Left lobe of liver (tissue), 2 donors: ENCODE measurements at places on chromosomes 12 and 14.

DNA sequence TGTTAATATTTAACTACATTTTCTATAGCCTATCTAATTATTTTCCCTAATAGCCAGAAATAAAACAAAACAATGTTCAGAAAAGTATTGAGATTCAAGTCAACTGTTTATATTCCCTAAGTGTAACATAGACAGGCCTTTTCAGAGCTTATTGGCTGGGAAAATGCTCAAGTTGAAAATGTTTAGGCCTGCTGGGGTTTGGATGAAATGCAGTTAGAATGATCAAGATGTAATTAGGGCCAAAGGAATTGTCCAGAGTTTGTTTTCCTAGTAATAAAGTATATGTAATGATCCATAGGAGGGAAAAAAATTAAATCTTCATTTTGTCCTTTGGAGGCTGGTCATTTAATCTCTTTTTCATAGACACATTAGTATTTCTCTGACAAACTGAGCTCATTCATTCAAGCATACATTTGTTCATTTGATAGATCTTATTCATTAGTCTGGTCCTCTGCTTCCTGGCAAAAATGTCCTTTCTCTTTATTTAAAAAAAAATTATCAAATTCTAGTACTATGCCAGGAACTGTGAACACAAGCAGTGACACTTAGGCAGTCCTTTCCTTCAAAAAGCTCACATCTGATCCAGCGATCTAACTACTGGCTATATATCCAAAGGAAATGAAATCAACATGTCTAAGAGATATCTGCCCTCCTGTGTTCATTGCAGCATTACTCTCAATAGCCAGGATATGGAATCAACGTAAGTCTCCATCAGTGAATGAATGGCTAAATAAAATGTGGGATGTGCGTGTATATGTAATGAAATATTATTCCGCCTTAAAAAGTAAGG, 40.1 kb upstream of the NEDD1 start:
- no peak for DNase-seq

DNA sequence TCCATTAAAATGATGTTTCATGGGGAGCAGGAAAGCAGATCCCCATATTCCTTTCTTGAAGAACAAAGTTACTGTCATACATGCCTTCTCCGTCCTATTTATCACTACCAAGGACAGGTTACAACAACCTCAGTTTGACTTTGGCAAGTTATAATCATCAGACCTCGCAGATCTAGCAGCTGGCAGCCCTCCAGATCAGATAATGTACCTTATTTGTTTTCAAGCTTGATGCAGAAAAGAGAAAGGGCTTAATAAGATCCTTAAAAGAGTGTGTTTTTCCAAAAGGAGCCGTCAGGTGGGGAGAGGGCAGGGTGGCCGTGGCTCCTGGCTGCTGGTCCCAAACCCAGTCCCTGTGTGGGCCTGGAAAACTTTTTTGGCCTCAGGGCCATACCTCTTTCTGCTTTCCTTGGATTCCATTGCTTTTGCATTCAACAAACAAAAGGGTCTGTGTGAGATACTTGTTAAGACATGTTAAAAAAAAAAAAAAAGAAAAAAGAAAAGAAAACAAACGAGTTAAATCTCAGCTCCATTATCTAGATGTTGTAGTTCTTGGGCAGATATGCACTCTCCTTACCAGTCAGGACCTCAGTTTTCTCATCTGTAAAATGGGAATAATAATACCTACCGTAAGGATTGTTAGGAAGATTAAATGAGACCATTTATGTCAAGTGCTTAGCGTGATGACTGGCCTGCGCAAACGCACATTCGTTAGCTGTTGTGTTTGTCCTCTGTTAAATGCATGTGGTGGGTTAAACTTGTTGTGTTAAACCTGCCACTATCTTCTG, 64.6 kb downstream of the B4GALNT3 start:
- DNase-seq = no peak

- DNase-seq = no peak
Observed at GRCh38 chr12:27244689-27245488, 803 bp downstream of the STK38L start.

- DNase-seq = no peak
Observed at GRCh38 chr14:69536971-69537370, 37.7 kb downstream of the CCDC177 start.

- no peak for DNase-seq
Observed at GRCh38 chr12:75554556-75554880, 43.1 kb upstream of the KRR1 start.

DNA sequence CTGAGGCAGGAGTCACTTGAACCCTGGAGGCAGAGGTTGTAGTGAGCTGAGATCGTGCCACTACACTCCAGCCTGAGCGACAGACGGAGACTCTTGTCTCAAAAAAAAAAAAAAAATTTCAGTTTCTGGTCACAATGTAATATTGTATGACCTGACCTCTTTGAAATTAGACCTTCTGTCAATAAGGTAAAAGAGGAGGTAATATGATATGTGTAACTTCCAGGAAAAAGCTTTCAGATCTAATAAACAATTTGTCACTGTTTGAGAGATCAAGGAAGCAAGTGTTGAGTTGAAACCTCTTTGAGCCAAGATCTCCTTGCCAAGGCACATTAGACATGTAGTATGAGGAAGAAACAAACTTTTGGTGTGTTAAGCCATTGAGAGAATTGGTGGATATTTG, 101.7 kb upstream of the ATF7IP start:
- DNase-seq = no peak

GRCh38 chr12:91099836-91100235, 11.5 kb downstream of the LUM start:
- no peak for DNase-seq

DNA sequence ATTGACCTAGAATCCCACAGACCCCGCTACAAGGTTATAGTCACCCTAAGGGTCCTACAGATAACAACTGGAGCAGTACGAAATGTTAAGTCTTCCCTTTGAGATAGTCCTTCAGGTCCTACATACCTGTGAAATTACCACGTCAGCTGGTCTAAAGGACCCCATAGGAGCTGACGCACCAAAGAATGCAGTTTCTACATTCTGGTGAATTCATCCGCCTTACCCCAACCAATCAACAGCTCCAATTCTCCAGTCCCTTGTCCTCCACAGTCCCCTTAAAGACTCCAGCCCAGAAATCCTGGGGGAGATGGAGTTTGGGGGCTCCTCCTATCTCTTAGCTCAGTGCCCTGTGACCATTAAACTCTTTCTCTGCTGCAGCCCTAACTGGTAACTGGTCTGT, 36.2 kb upstream of the PRMT8 start:
- DNase-seq = no peak

DNA sequence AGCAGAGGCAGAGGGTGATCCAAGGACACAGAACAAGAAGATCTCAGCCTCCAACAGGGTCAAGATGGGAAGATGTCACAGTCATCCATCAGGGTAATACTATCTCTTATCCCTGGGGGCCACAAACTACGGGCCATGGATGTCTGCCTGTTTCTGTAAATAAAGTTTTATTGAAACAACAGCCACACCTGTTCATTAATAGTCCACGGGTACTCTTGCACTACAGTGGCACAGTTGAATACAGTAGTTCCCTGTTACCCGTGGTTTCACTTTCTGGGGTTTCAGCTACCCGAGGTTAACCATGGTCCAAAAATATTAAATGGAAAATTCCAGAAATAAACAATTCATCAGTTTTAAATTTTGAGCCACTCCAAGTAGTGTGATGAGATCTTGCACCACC, 65.9 kb downstream of the BCL11B start:
- no peak for DNase-seq

GRCh38 chr14:53509276-53510244, 356.4 kb upstream of the DDHD1 start:
- no peak for DNase-seq

- DNase-seq = no peak
Observed at GRCh38 chr14:68380329-68380741, 412.5 kb downstream of the ZFP36L1 start.

DNA sequence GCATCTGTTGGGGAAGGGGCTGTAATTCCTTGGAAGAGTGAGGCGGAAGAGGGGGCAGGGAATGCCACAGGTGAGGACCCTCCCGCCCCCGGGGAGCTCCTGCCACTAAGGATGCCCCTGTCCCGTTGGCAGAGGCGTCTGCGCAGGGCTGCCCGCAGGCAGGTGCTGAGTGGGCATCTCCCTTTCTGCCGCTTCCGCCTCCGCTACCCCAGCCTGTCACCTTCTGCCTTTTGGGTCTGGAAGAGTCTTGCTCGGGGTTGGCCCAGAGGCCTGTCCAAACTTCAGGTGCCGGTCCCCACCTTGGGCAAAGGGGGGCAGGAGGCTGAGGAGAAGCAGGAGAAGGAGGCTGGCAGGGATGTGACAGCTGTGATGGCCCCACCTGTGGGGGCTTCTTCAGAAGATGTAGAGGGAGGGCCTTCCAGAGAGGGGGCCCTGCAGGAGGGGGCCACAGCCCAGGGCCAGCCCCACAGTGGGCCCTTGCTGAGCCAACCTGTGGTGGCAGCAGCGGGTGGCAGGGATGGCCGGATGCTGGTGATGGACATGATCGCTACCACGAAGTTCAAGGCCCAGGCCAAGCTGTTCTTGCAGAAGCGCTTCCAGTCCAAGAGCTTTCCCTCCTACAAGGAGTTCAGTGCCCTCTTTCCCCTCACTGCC, 10.0 kb downstream of the VRTN start:
- DNase-seq = no peak

DNA sequence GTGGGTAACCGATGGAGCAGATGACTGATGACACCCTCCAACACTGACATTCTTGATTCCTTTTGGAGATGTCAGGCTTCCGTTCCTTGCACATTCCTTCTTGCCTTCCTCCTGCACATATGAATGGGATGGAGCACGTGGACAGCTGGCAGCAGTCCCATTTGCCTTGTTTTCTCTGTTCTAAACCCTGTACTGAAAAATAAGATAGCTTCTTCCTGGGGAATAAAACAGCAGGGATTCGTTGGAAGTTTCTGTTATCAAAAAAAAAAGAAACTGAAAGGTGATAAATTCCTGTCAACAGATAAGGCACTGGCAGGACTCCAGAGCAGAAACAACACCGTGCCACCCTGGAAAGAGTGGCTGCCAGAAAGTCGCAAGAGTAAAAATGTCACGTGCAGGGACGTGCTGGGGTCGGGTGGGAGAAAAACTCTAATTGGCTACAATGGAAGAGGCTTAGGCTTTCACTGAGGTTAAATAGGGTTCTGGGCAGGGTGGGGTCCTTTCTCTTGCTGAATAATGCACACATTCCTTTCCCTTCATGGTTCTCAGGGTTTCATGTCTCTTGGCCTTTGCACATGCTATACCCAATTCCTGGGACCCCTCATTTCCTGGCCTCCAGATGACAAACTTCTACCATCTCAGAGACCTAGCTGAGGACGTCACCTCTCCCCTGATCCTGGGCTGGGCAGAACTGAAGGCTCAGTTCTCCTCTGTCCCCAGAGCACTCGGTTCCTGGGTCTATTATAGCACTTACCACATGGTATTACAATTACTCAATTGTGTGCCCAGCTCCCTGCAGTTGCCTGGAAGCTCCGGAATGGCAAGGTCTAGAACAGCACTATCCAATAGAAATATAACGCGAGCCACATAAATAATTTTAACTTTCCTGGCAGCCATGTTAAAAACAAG, 7.0 kb upstream of the NUAK1 start:
- peak; percentile 67 for DNase-seq

- DNase-seq = no peak
Observed at GRCh38 chr14:79044894-79045624, 874.9 kb downstream of the NRXN3 start.

GRCh38 chr14:34324363-34324795, 137.7 kb downstream of the SPTSSA start:
- no peak for DNase-seq

DNA sequence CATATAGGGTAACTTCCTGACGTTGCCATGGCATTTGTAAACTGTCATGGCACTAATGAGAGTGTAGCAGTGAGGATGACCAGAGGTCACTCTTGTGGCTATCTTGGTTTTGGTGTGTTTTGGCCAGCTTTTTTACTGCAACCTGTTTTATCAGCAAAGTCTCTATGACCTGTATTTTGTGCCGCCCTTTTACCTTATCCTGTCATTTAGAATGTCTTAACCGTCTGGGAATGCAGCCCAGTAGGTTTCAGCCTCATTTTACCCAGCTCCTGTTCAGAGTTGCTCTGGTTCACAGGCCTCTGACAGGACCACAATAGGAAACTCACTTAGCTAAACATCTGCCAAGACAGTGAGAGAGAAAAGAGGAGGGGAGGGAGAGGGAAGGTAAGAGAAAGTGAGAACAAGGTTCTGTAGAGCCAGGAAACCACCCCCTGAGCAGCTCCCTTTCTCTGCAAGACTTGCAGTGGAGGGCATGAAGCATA, 64.8 kb upstream of the PLEKHG3 start:
- DNase-seq = peak; percentile 73

- DNase-seq = no peak
Observed at GRCh38 chr12:46414591-46415268, 42.2 kb upstream of the SLC38A2 start.

GRCh38 chr14:58822856-58823255, 185.1 kb downstream of the DACT1 start:
- no peak for DNase-seq

DNA sequence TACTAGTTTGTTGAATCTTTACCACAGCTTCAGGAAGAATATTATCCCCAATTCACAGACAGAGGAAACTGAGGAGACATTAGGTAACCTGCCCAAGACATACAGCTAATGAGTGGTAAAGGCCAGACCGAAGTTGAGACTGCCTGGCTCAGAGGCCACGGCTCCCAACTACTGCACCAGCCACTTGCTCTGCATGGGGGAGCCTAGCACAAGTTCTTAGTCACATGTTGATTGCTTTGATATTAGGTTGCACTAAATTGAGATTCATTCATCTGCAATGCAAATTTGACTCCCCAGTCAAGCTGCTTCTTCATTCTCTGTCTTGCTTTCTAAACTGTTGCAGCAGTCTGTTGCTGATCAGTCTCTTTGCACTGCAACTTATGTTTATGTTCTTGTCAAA, 25.9 kb upstream of the POLR3B start:
- no peak for DNase-seq
